Ovary (tissue), 10 donors: ENCODE measurements at places on chromosomes 5 and 9.

GRCh38 chr9:89432986-89433530 is 64.9 kb downstream of the SEMA4D start:
- no peak for DNase-seq

GRCh38 chr9:27602142-27602861 is 29.0 kb upstream of the C9orf72 start:
- DNase-seq, result no peak

DNA sequence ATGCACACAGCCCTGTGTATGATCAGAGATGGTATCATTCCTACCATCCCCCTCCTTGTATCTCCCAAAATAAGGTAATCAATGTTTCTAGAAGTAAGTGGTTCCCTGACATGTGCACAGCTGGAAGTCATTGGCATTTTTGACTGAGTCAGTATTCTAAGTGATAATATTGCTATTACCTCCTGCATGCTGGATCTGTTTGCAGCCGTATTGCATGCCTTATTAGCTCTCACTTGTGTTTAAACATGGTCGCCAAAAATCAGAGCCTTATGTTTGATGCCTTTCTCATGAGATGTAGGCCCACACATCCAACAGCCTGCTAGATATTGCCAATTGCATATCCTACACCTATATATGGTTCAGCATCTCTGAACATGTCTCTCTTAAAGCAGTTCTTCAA is 254.3 kb downstream of the CDH12 start:
- DNase-seq, result no peak

- no peak for DNase-seq
Observed at GRCh38 chr5:127337876-127338275, 47.3 kb downstream of the MEGF10 start.

GRCh38 chr9:79477241-79477840 is 94.4 kb upstream of the TLE4 start:
- DNase-seq, result no peak

DNA sequence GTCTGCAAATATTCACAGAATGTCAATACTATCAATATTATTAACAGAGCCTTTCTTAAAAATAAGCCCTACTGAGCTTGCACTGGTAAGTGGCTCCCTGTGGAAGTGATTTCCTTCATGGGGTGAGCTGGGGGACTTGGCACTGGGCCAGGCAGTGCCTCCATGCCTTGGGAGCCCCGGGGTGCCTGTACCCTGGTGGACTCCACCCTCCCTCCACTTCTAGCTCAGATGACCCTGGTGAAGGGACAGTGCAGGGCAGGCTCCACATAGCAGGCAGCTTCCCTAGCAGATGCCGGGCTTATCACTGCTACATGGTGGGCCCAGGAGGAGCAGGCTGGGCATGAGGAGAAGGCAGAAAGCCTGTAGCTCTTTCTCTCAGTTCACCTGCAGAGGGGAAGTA is 119.2 kb downstream of the DCP2 start:
- no peak for DNase-seq

DNA sequence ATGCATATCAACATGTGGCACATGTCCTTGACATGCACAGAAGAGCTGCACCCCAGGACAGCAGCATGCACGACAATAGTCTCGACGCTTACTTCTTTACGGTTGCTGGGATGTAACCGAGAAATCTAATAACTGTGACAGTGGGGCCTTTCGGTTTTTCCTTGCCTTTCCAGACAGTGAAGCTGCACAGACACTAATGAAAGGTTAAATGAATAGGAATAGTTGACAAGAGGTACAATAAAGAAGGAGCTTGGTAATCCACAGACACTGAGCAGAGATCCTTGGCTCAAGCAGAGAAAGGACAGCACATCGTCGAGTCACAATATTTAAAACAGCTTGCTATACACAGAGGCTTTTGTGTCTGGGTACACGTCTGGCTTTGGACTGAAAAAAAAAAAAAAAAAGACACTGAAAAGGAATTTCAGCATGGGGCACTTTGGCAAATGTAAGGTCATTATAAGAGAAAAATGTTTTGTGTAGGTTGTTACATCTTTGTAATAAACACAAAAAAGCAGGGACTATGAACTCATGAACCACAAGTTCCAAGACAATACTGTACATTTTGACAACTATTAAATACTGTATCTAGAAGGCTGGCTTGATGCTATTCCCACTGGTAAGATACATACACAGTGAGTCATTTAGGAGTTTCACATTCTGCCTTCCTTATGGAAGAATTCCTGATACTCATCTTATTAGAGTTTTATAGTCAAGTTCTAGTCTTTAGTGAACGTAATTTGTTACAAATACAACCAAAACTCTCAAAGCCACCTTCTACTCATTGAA is 5.6 kb downstream of the BNC2 start:
- DNase-seq, result no peak

GRCh38 chr5:105954341-105954740 is 1716.4 kb downstream of the EFNA5 start:
- no peak for DNase-seq

DNA sequence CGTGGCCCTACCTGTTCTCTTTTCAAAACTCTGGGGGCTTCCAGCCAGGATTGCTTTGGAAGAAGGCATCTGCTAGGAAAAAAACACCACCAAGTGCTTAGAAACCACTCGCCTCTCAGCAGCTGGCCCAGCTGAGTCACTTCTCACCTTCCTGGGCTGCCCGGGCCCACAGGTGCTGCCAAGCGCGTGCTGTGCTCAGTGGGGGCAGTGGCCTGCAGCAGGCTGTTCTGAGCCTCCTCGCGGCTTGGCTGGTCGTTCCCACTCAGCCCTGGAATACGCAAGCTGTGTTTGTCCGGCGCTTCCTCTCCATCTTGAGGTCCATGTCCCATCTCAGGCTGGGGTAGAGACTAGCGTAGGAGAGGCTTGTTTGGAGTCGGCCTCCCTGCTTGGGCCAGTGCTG is 102.5 kb upstream of the FCN2 start:
- DNase-seq, result no peak
